CD4-positive, alpha-beta T cell treated with Interleukin-6 at 100 ng/mL for 8 hours (primary cell): ENCODE measurements at places on chromosomes 16 and 17.

DNA sequence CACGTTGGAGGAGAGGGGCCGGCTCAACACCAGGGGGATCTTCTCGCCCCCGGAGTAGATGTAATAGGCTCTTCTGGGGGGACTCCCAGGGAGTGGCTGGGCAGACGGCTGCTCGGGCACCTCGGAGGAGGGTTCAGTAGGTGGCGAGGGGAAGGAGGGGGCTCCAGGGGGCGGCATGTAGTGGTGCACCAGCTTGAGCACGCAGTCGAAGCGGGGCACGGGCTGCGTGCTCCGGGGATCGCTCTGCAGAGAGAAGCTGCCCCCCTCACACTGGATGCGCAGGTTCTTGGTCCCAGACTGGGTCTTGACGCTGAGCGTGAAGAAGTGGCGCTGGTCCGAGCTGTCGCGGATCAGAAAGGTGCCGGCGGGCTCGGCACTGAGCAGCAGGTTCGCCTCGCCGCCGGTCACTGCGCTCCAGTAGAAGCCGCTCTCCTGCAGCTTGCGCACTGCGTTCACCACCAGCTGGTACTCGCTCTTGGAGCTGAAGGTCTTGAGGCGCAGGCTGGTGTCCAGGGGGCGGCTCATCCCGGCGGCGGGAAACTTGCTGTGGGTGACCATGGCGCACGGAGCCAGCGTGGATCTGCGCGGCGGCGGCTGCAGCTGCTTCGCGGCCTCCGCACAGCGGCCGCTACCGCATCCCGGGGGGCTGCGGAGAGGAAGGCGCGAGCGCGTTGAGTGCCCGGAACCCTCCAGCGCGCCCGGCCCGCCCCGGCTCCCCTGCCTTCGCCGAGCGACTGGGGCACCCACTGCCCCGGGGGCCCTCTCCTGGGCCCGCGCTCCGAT, 1.1 kb downstream of the SOCS3 start:
- DNase-seq: no peak

DNA sequence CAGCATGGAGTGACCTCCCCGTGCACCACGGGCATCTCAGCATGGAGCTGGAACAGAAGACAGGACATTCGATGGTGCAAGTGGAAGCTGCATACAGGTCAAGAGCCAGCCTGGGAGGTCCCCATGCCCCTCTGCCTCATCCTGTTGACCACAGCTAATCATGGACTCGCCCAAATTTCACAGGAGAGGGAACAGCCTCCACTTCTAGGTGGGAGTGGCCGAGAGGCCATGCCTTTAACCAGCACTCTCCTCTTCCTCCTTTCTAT, 3.8 kb upstream of the SLC47A2 start:
- no peak for DNase-seq

DNA sequence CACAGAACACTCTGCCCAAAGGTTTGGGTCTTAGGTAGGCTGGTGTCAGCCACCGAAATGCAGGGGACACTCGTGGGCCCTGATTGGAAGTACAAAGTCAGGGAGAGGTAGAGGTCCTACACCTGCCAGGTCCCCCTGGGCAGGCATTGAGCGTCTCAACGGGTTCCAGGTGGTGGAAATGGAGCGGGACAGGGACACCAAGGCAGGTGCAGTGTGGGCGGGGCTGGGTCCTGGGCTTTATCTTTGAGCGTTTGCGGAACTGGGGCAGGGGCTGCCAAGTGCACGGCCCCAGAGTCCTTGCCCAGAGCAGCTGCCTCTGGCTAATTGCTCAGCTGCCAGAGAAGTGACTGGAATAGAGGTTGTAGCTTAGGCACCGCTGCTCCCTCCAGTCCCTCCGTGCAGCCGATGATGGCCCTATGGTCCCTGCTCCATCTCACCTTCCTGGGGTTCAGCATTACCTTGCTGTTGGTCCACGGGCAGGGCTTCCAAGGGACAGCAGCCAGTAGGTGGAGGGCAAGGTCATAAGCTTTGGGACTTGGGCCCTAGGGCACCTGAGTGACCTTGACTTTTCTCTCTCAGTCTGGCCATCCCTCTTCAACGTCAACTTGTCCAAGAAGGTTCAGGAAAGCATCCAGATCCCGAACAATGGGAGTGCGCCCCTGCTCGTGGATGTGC, at the start of gene ZACN:
Gene ZACN (plus strand): TSS at position 323 of the 675 bp plus-strand sequence. CDS start 83 bp downstream, at position 406.
- no peak for DNase-seq

DNA sequence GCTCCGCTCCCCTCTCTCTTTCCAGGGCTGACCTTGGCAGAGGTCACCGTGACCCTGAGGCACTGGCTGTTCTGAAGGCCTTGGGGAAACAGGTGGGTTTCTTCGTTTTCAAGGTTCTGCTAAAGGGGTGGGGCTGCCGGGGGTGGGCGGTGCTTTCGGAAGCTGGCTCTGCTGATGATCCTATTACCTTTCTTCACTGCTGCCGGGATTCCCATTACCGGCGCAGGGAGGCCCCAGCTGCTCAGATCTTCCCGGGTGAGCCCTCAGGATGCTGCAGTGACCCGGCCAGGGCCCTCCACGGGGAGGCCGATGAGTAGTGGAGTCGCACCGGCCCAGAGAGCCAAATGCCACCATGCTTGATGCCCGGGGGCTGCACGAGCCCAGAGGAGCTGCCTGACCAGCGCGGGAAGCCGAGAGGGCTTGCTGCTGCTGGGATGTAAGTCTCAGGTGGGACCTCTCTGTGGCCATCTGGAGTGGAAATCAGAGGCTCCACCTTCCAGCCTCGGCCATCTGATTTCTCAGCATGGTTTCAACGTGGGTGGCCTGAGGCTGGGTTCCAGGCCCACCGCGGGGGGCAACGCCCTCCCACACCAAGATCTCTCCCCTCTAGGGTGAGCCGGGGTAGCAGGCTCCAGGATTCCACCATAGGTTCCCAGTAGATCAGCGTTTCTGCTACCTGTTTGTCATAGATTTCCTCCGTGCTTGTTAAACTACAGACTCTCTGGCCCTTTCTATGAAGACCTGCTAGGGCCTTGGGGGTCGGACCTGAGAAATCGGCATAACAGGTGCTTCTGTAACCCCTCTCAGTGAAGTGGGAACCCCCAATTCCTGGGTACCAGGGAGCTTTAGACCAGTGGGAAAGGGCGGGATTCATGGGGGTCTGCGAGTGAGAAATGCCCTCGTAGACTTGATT, 21.6 kb upstream of the ADCY7 start:
- DNase-seq: no peak

GRCh38 chr17:13735444-13735843, 133.7 kb upstream of the HS3ST3A1 start:
- no peak for DNase-seq

GRCh38 chr17:7081341-7082062, 1.5 kb upstream of the CLEC10A start:
- peak; percentile 36 for DNase-seq
